ENCODE measurements at places on chromosomes 7 and 10. TPM values are rescaled to one million over a fixed set of nuclear protein-coding genes. Genes with fewer than 3 reads are reported as not detected.
A peak's percentile ranks its signal among the peaks of the same experiment; 100 is the strongest.

DNA sequence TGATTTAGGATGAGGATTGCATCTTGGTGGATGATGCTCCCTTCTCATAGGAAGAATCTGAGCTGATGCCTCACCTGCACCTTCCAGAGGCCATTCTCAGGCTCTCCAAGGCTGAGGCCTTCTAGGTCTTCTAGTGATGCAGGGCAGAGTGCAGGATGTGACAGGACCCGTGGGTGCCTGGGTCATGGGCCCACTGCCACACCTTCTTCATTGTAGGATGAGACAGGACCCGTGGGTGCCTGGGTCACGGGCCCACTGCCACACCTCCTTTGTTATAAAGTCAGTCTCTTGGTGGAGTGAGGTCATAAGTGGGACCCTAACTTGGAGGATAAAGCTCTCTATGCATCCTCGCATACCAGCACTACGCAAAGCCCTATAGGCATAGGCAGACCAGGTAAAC lies 109.9 kb upstream of the TCERG1L start:
- DNase-seq = no peak

GRCh38 chr10:110357252-110357780 lies 52.6 kb upstream of the SMNDC1 start:
- DNase-seq = no peak

DNA sequence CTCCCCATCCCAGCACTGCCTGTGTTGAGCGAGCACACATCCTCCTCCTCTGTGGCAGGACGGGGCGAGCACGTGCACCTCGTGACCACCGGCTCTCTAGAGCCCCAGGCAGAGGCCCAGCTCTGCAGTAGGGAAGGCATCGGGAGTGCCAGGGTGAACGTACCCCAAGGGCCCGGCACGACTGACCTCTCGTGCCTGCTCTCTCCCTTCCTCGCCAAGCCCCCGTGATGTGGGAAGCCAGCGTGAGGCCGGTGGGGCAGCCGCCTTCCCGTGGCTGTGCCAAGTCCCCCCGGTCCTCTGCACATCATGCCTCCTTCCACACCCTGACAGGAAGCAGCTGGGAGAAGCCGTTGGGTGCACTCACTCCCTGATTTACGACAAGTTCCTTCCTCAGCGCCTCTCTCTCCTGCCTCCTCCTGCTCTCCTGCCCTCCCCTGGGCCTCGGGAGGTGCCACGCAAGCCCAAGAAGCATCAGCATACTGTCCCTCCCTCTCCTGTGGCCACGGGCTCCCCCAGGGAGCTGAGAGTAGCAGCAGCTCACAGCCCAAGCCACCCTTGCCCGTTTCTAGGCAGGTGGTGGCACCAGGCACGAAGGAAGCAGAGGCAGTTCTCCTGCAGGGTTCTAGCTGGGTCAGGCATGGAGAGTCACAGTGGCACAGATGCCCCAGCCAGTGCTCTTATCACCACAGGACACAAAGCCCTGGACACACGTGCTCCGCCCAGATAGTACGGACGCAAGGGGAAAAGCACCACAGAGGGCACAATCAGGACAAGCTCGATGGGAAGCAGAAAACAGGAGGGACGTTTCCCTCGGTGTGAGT lies 47.0 kb downstream of the AMZ1 start:
- peak; percentile 30 for DNase-seq

The ANKIB1 gene
- 56.6 TPM for total RNA-seq

GRCh38 chr7:105707967-105708762 lies 126.9 kb upstream of the EFCAB10 start:
- DNase-seq = no peak

Data from Caco-2 (cell line).